Endothelial cell of coronary artery (primary cell): ENCODE measurements at places on chromosomes 4 and X. TPM values are rescaled to one million over a fixed set of nuclear protein-coding genes. Genes with fewer than 3 reads are reported as not detected.

STARD8 gene
- total RNA-seq = 6.1 and 7.8 TPM in 2 replicates

FAAH2 gene
- total RNA-seq = 0.09 and 0.19 TPM in 2 replicates

PPP4R3C gene
- not detected in 2 replicates for total RNA-seq

FRMD7 gene
- under 0.01 TPM in 1 of 2 replicates, not detected in the other for total RNA-seq

IL21 gene
- not detected in 2 replicates for total RNA-seq
